ENCODE measurements at places on chromosomes 6 and 20.

GRCh38 chr6:24686946-24687345 lies 20.1 kb downstream of the ACOT13 start:
- DNase-seq = no peak

DNA sequence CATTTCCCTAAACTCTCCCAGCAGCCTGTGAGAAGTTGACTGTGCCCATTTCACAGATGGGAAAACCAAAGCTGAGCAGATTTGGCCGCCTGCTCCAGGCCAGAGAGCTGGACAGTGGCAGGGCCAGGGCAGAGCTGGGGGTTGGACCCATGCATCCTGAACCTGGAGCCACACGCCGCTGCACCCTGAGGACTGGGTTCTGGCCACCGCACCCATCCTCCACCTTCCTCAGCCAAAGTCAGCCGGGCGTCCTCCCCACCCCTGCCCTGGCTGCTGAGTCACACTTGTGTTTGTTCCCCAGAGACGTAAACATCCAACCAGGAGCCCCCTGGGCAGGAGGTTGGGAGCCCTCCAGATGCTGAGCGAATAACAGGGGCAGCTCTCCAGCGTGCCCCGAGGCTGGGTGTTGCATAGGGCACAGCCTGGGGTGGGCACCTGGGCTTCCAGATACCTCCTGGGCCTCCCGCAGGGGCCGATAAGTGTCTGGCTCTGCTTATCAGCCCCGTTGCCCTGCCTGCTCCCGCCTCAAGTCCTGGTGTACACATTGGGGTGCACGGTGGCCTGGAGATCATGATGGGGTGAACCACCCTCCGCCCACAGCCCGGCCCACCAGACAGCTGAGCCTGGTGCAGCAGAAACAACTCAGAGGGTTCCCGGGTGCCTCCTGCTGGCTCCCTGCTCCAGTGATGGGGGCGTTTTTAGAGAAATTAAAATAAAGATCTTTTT lies 23.8 kb downstream of the RBM38 start:
- DNase-seq = no peak

GRCh38 chr6:4358414-4359107 lies 223.2 kb upstream of the ECI2 start:
- DNase-seq = no peak

- DNase-seq = no peak
Observed at GRCh38 chr6:50862176-50862575, 43.5 kb downstream of the TFAP2B start.

DNA sequence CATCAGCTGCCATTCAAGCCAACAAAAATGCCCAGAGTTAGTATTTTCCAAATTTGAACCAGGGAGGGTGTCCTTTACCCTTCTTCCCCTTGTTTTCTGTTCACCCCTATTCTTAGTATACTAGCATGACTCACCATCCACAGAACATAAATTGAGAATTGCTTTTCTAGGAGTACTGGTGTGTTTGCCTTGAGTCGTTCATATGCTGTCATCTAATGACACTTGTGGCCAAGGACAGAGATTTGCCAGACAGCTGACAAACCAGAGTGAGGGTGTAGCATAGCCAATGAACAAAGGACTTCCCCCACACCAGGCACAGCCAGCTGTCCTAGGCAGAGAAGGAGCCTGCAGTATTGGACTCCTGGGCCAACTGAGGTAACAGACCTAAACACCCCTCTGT lies 62.2 kb downstream of the FILIP1 start:
- no peak for DNase-seq

DNA sequence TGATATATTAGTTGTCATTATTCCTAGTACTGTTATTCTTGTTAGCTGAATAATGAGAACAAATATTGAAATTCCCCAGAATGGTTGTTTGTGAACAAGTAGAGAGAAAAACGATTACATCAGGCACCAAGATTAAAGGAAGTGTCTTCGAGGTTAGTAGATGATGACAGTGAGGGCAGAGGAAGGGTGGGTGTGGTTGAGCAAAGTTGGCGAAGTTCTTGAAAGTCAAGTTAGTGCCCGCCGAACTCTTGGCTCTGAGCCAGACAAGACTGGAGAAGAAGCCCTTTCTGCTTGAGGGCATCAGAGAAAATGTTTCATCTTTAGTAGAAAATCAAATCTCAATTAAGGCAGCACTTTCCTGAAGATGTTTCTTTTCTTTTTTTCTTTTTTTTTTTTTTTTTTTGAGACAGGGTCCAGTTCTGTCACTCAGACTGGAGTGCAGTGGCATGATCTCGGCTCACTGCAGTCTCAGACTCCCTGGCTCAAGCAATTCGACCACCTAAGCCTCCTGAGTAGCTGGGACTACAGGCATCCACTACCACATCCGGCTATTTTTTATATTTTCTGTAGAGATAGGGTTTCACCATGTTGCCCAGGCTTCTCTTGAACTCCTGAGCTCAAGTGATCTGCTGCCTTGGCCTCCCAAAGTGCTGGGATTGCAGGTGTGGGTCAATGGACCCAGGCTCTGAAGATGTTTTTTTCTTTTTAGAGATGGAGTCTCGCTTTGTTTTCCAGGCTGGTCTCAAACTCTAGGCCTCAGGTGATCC lies 77.1 kb downstream of the SGK1 start:
- peak; percentile 73 for DNase-seq

- no peak for DNase-seq
Observed at GRCh38 chr6:154921482-154921881, 73.6 kb upstream of the TIAM2 start.

- no peak for DNase-seq
Observed at GRCh38 chr20:51354769-51355319, 187.7 kb downstream of the NFATC2 start.

DNA sequence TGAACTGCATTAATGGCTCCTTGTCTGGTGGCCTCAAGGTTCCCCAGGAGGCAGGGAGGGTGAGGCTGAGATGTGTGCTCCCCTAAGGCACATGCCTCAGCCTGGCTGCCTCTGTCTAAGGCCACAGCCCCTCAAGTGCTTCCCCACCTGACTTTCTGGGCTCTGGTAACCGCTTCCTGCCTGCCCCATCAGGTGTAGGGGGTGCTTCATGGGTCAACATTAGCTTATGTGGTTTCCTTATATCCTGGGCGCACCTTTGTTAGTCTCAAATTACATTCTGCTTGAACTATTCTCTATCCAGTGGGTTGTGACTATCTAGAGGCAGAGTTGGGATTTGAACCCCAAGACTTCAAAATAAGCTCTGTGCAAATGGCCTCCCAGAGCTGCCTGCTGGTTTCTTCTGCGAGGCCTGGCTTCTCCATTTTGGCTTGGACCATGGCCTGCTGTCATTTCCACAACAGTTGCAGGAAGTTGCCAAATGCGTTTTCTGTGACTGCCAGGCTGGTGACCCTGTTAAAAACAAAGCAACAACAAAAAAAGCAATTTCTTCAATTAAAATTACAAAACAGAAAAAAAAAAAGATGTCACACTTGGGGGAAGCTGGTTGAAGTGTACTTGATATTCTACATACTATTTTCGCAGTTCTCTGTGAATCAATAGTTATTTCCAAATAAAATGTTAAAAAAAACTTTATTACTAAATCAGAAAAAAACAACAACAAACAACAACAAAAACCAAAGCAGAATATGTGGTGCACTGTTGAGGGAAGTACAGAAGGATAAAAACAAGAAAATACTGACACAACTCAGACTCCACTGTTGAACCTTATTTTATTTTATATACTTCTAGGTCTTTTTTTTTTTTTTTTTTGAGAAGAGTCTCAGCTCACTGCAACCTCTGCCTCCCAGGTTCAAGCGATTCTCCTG lies 20.0 kb upstream of the ZNFX1 start:
- DNase-seq = no peak

All from stimulated activated CD4-positive, alpha-beta T cell treated with anti-CD3 and anti-CD28 coated beads, TNF-alpha, amount 100 ng/mL, for 1 hour (primary cell).